ENCODE measurements at places on chromosomes 2 and 18. TPM values are rescaled to one million over a fixed set of nuclear protein-coding genes. Genes with fewer than 3 reads are reported as not detected.

- peak; percentile 38 for DNase-seq
Measured at GRCh38 chr2:153047220-153047619, 328.8 kb downstream of the ARL6IP6 start.

DNA sequence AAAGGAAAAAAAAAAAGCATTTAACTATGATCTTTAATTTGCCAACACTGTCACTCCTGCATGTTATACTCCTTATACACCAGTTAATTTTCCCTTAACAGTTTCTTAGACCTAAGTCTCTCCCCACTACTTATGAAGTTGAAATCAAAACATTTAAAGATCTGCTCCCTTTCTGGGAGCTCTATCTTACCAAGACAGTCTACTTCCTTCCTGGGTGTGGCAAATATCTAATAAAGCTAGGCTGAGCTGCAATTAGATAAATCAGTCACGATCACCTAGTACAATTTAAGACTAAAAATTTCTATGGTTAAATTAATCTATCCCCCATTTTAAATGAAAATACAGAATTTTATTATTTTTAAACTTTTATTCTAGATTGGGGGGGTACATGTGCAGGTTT, 33.4 kb downstream of the PUM2 start:
- DNase-seq, result no peak

- no peak for DNase-seq
Measured at GRCh38 chr2:200422071-200422470, 87.8 kb downstream of the KCTD18 start.

- no peak for DNase-seq
Measured at GRCh38 chr18:54830260-54830659, 2.0 kb downstream of the RAB27B start.

DNA sequence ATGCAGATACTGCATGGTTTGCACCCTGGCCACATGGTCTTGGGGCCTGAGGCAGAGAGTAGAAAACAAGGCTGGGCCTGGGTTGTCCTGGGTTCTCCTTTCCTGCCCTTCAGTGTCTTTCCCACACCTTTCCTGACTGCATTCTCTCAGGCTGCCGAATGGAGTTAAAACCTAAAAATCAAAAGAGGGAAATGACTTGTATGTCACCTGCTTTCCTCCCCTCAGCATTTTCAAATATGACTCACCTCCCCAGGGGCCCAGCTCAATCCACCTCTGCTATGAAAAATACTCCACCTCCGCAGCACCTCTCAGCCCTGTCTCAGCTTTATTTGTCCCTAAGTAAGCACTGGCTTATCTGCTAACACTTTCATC, 457.8 kb upstream of the MEX3C start:
- DNase-seq, result no peak

DNA sequence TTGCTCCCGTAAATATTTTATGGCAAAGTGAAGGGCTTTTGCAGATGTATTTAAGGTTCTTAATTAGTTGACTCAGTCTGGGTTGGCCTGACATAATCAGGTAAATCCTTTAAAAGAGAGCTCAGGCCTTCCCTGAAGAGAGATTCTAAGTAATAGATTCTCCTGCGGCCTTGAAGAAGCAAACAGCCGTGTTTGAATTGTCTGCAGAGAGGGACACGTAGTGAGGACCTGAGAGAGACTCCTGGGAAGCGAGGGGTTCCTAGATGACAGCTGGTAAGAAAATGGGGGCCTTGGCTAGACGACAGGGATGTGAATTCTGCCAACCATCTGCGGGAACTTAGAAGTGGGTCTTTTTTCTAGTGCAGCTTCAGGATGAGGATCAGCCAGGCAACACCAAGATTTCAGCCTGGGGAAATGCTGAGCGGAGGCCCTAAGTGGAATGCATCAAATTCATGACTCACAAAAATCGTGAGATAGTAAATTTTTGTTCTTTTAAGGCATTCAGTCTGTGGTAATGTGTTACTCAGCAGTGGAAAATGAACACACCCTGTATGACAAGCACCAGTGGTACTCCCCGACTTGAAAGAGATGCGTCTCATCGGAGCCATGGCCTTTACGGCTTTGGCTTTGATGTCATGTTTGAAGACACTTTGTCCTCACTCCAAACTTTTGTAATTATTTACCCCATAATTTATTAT, 62.1 kb upstream of the SMIM21 start:
- DNase-seq, result peak; percentile 98

DNA sequence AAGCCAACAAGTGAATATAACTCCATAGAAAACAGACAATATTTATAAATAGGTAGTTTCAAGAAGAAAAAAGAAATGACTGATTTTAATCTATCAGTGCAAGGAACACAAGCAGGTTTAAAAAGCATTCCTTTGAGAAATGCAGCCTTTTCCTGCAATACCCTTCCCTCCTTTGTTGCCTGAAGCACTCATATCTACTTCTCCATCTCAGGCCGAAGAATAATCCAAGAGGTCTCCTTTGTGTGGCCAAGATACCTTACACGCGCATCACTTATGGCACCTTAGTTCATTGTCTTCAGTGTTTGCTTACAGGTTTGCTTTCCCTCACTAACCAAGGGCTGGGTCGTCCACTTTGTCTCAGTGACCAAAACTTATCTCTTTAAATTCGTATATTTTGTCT, 93.0 kb downstream of the MAIP1 start:
- no peak for DNase-seq

DNA sequence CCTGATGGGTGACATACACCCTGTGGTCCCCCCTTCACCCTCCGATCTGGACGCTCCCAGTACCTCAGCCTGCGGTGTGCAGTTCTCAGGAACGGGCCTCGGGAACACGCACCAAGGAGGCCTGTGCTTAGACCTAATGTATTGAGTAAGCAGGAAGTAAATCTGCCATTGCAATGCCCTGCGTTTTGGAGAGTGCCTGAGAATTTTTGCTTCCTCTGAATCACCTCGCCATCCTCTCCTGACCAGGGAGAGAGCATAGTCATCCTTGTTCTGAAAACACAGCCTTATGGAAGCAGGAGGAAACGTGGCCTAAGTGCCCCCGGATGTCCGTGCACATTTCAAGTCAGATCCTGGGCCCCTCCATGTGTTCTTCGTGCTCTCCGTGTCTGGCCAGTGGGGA, 272.2 kb downstream of the NDUFA10 start:
- DNase-seq, result no peak

DNA sequence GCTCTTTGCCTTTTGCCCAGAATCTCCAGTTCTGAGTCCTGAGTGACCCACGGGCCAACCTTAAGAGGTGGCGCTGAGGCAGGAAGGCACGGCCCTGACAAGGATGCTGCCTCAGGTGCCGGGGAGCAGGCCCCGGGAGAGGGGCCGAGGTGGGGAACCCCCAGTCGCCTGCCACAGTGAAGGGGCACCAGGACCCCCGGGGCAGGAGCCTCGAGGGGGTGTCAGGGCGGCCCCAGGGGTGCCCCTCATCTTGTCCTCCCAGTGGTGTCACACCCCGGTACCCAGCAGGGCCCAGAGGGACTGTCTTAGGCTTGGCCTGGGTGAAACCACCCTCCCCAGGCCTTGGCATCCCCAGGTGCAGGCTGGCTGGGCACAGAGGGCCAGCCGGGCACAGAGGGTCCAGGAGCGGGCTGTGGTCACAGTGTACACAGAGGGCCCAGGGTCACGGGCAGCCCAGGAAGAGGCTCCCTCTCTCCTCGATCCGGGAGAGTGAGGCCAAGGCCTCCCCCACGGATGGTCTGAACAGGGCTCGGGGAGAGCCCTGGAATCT, 1.0 kb downstream of the PDCD1 start:
- DNase-seq, result no peak

- DNase-seq, result no peak
Measured at GRCh38 chr2:13003500-13003899, 286.8 kb downstream of the TRIB2 start.

DNA sequence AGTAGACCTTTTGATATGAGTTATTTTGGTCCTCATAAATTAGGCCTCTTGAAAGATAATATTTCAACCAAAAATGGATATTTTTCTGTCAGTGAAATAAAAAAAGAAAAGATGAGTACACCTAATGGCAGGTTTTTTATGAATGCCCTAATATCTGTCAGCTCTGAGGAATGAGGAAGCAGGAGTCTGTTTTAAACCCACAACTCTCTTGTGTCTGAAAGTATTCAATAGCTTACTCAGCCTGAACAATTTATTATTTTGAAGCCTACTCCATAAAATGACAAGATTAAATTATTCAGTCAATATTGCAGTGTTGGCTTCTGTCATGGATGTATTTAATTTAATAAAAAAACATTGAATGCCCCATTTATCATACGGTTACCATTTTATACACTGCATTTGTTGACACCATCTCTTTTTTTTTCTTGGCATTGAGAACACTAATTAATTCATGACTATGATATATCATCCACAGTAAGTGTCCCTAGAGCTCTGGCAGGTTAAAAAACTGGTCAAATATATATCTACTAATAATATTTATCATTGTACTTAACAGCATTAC, 548.2 kb downstream of the CBLN2 start:
- no peak for DNase-seq

DNA sequence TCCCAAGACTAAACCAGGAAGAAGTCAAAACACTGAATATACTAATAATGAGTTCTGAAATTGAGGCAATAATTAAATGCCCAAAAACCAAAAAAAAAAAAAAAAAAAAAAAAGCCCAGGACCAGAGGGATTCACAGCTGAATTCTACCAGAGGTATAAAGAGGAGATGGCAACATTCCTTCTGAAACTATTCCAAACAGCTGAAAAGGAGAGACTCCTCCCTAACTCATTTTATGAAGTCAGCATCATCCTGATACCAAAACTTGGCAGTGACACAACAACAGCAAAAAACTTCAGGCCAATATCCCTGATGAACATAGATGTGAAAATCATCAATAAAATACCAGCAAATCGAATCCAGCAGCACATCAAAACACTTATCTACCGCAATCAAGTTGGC, 108.5 kb upstream of the COL3A1 start:
- peak; percentile 36 for DNase-seq

DNA sequence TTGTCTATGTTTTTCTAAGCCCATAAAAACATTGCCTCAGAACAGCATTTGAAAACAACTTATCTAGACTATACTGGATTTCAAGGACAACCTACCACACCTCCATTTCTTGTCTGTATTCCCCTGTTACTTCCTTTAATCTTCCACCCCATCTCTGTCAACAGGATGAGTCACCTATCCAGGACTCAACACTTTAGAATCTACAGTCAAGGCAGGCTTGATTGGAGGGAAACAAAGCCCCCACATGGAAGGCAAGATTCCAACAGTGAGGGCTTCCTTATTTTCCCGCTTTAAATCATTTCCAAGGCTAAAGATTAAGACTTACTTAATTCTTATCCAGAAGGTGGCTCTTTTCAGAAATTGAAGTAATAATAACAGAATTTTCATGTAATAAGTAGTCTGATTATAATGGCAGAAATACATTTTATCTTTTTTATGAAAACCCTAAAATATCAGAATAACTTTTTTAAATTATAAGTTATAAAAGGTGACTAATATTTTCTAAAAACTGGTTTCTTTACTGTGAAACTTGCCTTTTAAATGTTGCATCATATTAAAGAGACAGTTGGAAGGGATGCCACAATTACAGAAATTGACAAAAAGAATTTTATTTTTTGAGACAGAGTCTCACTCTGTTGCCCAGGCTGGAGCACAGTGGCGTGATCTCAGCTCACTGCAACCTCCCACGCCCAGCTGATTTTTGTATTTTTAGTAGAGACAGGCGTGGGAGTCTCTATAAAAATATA, 138.7 kb upstream of the CCDC150 start:
- DNase-seq, result peak; percentile 49

DNA sequence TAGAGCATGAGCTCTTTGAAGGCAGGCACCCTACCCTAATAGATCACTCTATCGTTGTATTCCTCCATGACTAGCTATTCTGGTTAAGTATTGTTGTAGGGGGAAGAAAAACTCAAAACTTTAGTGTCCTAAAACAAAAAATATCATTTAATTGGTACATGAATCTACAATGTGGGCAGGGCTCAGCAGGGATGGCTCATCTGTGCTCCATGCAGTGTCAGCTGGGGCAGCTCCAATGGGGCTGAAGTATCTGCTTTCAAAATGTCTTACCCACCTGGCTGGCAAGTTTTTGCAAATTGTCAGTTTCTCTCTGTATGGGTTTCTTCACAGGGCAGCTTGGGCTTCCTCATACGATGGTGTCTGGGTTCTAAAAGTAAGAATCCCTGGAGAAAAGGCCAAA, 83.2 kb upstream of the ITGA6 start:
- DNase-seq, result no peak

- no peak for DNase-seq
Measured at GRCh38 chr2:174211954-174212353, 36.4 kb downstream of the OLA1 start.

GRCh38 chr2:160309585-160309984, 109.5 kb upstream of the ITGB6 start:
- peak; percentile 64 for DNase-seq

DNA sequence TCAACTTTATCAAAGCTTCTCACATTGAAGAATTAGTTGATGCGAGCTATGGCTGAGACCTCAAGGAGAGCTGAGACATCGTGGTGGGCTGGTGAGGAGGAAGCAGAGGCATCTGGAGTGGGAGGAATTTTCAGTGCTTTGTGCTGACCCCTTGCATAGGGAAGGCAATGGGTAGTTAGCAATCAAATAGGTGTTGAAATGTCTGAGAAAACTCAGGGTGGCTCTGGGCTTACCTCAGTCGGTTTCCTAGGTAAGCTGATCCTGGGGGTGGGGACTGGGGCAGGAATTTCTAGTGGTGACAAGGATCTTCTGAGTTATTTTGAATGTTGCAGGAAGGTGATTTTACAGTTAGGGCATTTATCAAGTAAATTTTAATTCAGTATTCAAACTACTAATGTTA, 20.7 kb upstream of the DPP10 start:
- no peak for DNase-seq

The CXCR4 gene
- total RNA-seq, result not detected

The TRAPPC12 gene
- 64.6 TPM for total RNA-seq

The TTC21B gene
- total RNA-seq, result 18.8 TPM

The APLF gene
- total RNA-seq, result 3.4 TPM

The REG1B gene
- not detected for total RNA-seq

The ITPRIPL1 gene
- 0.83 TPM for total RNA-seq

The HOXD13 gene
- not detected for total RNA-seq

The CFAP210 gene
- total RNA-seq, result not detected

The ACMSD gene
- not detected for total RNA-seq

The NPHP1 gene
- total RNA-seq, result 4.8 TPM

The CHCHD5 gene
- total RNA-seq, result 22.4 TPM
